NCI-H2227 treated with DMSO at 0.1 percent for 48 hours (cell line): ENCODE measurements at places on chromosomes 13 and 19.
A peak's percentile ranks its signal among the peaks of the same experiment; 100 is the strongest.

- no peak for DNase-seq
Measured at GRCh38 chr13:63741029-63741813, 2325.6 kb upstream of the PCDH20 start.

GRCh38 chr13:51437550-51438127 is 15.2 kb downstream of the INTS6 start:
- no peak for DNase-seq

- no peak for DNase-seq
Measured at GRCh38 chr13:77374786-77375185, 47.9 kb upstream of the MYCBP2 start.

- no peak for DNase-seq
Measured at GRCh38 chr13:37069597-37070103, 10.2 kb upstream of the SUPT20H start.

GRCh38 chr19:10517760-10518443 is 655 bp upstream of the S1PR5 start:
- DNase-seq: peak; percentile 75

DNA sequence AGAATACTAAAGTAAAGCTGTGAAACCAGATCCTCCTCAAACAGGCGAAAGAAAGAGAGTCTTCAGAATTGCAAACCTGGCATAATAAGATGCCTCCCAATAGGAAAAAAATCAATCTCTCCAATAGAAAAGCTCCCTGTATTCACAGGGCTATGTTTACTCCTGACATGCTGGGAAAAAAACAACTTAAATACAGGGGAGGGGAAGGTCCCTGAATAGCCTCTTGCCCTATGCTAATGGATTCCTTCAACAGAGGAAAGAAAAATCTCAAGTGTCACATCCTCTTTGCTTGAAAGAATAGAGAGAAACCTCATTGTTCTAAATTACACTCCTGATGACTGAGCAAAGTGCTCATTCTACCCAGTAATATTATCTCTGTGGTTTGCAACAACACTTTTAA is 1271.1 kb upstream of the PRR20A start:
- no peak for DNase-seq
